Stimulated activated memory B cell treated with anti-CD40 and anti-IgM and Interleukin-4, amounts not matched to agents 10 μg/mL and 1 μg/mL and 100 μg/mL, for 72 hours (primary cell): ENCODE measurements at places on chromosomes 12 and 14.

DNA sequence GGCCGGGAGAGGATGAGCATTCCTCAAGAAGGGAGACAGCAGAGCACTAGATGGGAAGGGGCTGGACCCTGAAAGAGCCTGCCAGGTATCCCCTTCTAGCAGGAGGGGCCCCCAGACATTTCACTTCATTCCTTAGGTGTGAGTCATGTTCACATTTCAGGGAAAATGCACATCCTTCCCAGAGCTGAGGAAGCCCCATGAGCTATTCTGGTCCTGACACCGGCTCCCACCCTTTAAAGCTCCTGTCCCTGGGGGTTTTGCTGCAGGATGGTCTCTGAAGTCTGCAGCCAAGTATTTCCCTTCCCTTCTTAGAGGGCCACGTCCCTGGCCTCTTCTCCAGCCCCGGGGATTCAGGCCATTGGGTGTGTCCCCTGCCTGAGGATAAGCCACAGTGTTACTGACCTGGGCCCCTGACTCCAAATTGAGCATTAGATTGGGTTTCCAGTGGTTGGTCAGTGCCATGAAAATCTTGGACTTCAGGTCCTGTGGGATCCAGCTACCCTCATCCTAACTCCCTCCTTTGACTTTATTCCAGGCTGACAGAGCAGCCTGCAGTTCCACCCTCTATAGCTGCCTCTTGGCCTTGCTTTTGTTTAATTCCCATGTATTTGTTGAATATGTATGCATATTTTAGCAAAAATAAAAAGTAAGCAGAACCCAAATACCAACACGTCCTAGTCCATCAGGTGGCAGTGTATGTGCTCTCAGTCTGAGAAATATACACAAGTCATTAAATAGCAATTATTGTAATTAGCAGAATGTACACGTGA lies 267.1 kb downstream of the CACNA1C start:
- no peak for ATAC-seq

DNA sequence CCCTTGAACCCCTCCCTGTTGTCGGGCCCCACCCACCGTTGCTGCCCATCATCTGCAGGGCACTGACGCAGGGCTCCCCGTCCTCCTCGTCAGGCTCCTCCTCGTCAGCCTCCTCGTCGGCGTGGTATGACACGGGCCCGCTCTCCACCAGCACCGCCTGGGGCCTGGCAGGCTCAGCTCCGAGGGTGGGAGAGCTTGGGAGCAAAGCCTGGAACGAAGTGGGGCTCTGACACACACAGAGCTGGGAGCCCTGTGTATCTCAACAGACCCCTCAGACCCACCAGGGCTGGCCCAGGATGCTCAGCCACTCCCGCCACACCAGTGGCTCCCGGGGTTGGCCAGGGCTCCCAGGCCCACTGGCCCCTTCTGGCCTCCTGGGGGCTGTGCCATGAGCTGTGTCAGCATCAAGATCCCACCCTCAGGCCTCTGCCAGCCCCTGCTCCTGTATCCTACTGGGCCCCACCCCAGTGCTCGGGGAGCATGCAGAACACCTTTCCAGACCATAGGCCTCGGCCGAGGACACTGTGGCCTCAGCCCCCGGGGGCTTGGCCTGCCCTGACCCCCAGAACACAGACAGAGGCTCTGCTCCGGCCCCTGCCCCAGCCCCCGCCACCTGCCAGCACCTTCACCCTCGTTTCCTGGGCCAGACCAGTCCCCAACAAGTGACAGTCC lies 30.1 kb upstream of the NUDT14 start:
- no peak for ATAC-seq

- no peak for ATAC-seq
These were observed 40.6 kb downstream of the SSH1 start for GRCh38 chr12:108816652-108817335.

- ATAC-seq, result no peak
These were observed 708 bp downstream of the FNTB start for GRCh38 chr14:64987438-64987767.

- ATAC-seq, result no peak
These were observed 12.4 kb downstream of the PFKM start for GRCh38 chr12:48131517-48131916.

DNA sequence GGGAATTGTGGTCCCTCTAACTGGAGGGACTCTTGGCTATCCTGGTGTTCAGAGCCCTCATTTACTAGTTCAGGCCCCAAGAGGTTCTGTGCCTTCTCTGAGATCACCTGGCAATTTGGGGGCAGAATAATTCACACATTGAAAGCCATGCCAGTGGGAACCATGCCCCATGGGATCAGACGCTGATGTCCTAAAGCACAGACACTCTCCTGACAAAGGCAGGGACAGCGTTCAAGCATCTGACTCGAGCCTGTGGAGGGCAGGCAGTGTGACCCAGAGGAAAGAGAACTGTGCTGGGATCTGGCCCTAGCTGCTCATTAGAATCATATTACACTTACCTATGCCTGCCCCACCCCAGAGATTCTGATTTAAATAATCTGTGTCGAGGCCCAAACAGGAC lies 2.4 kb upstream of the ASB2 start:
- no peak for ATAC-seq

DNA sequence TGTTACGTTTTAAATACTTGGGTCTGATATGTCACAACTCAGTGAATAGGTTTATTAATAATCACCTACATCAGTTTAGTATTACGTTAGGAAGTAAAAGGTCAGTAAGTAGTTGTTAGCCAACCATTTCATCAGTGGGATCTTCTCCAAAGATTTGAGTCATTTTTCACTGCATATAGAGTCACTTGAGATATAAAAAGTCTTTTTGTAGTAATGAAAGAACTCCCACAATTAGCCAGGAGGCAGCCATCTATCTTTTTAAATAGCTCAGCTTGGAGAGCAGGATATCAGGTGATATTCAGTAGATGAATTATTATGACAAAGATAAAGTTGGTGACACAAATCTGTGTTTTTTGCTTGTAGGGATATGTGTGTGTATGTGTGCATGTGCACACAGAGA lies 309.3 kb downstream of the PDZRN4 start:
- no peak for ATAC-seq

DNA sequence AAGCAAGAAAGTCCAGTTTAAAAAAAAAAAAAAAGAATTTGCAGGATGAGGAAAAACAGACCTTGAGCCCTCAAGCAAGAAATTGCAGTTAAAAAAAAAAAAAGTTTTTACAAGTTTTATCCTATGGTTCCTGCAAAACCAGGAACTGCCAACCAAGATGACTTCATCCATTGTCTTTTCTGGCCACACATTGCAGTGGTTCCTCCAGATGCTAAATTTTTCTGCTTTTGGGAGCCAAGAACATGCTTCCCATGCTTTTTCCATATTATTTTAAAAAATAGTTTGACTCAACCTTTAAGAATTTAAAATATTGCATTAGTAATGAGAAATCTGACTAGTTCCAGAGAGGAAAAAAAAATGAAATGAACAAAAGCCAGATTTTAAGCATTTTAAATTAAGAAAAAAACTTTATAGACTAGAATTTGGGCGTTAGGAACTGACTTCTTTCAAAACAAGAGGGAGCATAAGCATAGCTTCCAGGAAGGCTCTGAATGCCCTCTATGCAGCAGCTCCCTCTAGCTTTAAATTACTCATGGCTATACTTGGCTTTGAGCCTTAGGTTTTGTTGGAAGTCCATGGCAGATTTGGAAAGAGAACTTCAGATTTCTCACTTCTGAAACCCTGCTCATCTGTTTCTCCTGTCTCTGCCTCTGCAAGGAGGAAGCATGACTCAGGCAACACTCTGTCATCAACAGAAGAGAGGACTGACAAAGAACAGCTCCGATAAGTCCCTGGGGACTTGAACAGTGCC lies 124.5 kb downstream of the GPR65 start:
- ATAC-seq, result peak; percentile 77

- ATAC-seq, result no peak
These were observed 1378.3 kb upstream of the SEL1L start for GRCh38 chr14:82911930-82912329.

- ATAC-seq, result no peak
These were observed 5.3 kb downstream of the FKBP4 start for GRCh38 chr12:2800046-2800570.

- no peak for ATAC-seq
These were observed 101.6 kb downstream of the STXBP6 start for GRCh38 chr14:24948261-24948847.

GRCh38 chr14:52043690-52044089 lies 25.2 kb downstream of the NID2 start:
- peak; percentile 26 for ATAC-seq

GRCh38 chr12:92915365-92915764 lies 13.7 kb downstream of the EEA1 start:
- no peak for ATAC-seq

- ATAC-seq, result no peak
These were observed 23.2 kb downstream of the UBE3B start for GRCh38 chr12:109500406-109501185.

GRCh38 chr12:119208626-119209061 lies 29.9 kb downstream of the HSPB8 start:
- no peak for ATAC-seq

DNA sequence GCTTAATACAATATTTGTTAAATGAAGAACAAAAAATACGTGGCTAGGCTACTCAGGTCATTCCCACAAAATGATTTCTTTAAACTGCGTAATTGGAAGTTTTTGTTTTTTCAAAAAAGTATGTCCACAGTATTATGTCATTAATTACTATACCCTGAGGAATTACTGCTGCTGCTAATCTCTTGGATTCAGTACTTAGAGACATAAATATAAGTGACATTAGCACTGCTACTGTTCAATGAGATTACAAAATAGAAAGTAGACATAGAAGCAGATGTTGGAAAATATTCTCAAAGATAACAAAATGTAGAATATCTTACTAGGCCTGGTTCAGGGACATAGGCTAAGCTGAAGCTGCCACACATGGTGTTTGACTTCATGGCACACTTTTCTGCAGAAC lies 36.3 kb downstream of the HMGA2 start:
- no peak for ATAC-seq

- no peak for ATAC-seq
These were observed 7.9 kb downstream of the GABARAPL1 start for GRCh38 chr12:10220398-10221077.

- no peak for ATAC-seq
These were observed 132.9 kb downstream of the SRGAP1 start for GRCh38 chr12:63977441-63977840.

- no peak for ATAC-seq
These were observed 3.4 kb upstream of the ARHGAP5 start for GRCh38 chr14:32073537-32074189.

DNA sequence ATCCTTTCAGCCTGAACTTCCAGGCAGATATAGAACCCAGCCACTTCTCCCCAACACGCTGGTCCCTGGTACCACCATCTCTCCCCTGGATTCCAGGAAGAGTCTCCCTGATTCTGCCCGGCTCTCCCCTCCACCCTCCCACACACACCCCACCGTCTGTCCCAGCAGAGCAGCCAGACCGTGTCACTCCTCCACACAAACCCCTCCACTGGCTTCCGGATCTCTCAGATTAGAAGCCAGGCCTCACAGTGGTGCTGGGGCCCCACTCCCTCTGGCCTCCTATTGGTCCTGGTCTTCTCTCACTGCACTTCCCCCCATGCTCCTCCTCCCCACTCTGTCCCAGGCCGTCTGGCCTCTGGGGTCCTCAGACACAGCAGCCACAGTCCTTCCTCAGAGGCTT lies 52.4 kb upstream of the CDKN3 start:
- peak; percentile 58 for ATAC-seq

DNA sequence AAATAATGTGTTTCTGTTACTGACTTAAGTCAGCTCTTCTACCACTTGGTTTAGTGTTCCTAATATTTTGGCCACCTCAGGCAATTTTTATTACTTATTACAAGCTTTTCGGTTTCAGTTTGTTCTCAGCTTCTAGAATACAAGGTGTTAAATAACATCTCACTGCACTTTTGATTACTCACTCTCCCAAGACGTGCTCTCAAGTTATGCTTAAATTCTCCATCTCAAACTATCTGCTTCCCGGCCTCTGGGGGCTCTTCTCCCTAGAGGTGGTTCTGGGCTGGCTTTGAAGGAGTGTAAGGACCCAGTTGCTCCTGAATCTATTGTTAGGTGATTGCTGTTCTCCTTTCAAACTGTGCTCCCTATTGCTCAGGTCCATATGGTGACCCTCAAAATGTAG lies 193.9 kb upstream of the DDHD1 start:
- ATAC-seq, result no peak

DNA sequence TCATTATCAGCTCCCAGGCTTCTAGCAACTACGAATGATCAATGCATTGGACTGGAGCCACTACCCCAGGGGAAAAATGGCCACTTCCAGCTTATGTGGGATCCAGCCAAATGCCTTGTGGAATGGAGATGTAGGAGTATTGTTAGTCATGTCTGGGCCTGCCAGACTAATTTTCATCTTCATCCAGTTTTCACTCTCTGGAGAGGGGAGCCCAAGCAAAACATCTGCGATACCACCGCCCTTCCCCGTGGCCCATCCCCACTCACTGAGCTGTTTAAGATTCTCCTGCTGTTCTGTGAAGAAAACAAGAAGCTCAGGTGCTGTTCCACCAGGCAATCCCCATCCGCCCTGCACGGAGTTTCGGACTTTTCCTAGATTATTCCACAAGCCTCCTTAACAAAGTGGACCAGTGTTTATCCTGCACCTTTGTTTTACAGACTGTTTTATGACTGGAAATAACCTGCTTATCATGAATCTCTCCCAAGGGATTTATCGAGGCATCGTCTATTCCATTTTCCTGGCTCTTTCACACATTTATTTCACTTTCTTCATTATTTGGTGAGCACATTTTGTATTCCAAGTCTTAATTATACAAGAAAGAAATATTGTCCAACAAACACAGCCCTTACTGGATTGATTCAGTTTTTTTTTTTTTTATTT lies 35.5 kb upstream of the MAX start:
- ATAC-seq, result no peak

- ATAC-seq, result no peak
These were observed 54.8 kb downstream of the NINJ2 start for GRCh38 chr12:608413-608812.

DNA sequence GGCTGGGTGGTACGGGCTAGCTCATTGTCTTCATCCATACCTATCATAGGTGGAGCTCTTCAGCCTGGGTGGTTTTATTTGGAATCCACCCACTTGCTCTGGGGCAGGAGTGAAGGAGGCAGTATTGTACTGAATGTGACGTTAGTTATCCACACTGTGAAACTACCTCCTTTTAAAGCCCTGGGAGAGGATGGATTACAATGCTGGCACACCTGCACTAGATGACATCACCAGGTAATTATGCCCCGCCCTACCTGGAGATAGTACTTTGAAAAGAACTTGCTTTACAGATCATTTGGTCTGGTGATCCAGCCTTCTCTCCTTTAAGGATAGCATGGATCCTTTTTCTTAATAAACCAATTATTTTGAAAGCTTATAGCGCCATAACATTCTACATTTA lies 78.0 kb downstream of the B4GALNT3 start:
- no peak for ATAC-seq

- ATAC-seq, result no peak
These were observed 760.1 kb downstream of the RPS29 start for GRCh38 chr14:48826058-48826457.
